Mesenteric fat pad (tissue), 1 donor: ENCODE measurements at places on chromosomes 7 and 10. TPM values are rescaled to one million over a fixed set of nuclear protein-coding genes. Genes with fewer than 3 reads are reported as not detected.

Gene ODAD2
- 0.22 TPM for total RNA-seq

Gene INMT
- 44.0 TPM for total RNA-seq

Gene CLDN4
- total RNA-seq: 0.71 TPM

Gene SFTPA2
- total RNA-seq: not detected

Gene GFRA1
- 18.3 TPM for total RNA-seq

Gene DNAH11
- 0.26 TPM for total RNA-seq

Gene TRPV5
- total RNA-seq: not detected

Gene NXPH1
- not detected for total RNA-seq

Gene LIPJ
- total RNA-seq: not detected

Gene NEUROD6
- not detected for total RNA-seq

Gene FBH1
- total RNA-seq: 80.4 TPM

Gene CTAGE4
- total RNA-seq: 0.58 TPM

Gene PRRT4
- 17.4 TPM for total RNA-seq

Gene CHN2
- 11.0 TPM for total RNA-seq

Gene ZSCAN25
- 10.9 TPM for total RNA-seq

Gene OTUD1
- total RNA-seq: 13.8 TPM

Gene MSMB
- not detected for total RNA-seq

Gene SKIDA1
- 0.58 TPM for total RNA-seq

Gene TLL2
- not detected for total RNA-seq

Gene MALRD1
- total RNA-seq: 1.1 TPM

Gene CACNA2D1
- total RNA-seq: 33.5 TPM

Gene GIMAP2
- 12.5 TPM for total RNA-seq

Gene STYXL1
- 9.7 TPM for total RNA-seq

Gene ZMIZ2
- 47.8 TPM for total RNA-seq

Gene CXCL12
- 347 TPM for total RNA-seq

Gene MMD2
- not detected for total RNA-seq

Gene SUV39H2
- total RNA-seq: 8.6 TPM

Gene ZNF316
- total RNA-seq: 27.7 TPM

Gene GTF2IRD1
- total RNA-seq: 17.3 TPM

Gene SH2D4B
- 0.35 TPM for total RNA-seq

Gene SFR1
- 6.1 TPM for total RNA-seq

Gene GJD4
- total RNA-seq: not detected

Gene CLDN3
- not detected for total RNA-seq

Gene HOXA13
- total RNA-seq: 1.9 TPM

Gene CPEB3
- 4.2 TPM for total RNA-seq

Gene LDB3
- 1.3 TPM for total RNA-seq

Gene SEMA3A
- 10.2 TPM for total RNA-seq

Gene CLCN1
- 0.22 TPM for total RNA-seq

Gene AKR1D1
- total RNA-seq: not detected

Gene IFIT1
- 14.5 TPM for total RNA-seq

Gene DCLRE1C
- total RNA-seq: 7.0 TPM

Gene FAM237B
- not detected for total RNA-seq

Gene CHAT
- total RNA-seq: not detected

Gene FEZF1
- not detected for total RNA-seq

Gene SLC29A3
- total RNA-seq: 6.9 TPM

Gene AMPH
- 16.4 TPM for total RNA-seq

Gene VWC2
- total RNA-seq: not detected

Gene PIP
- not detected for total RNA-seq

Gene ST8SIA6
- total RNA-seq: 0.35 TPM

Gene C1QL3
- not detected for total RNA-seq

Gene SH2B2
- total RNA-seq: 8.9 TPM

Gene SP8
- not detected for total RNA-seq

Gene LHFPL3
- total RNA-seq: not detected

Gene PKD2L1
- total RNA-seq: 0.39 TPM

Gene CYP17A1
- not detected for total RNA-seq

Gene LIPF
- total RNA-seq: not detected

Gene GLI3
- total RNA-seq: 25.5 TPM

Gene FOXI2
- total RNA-seq: not detected
